Left hindlimb (tissue), 1 donor: ENCODE measurements at places on chromosomes 7 and 10.
A peak's percentile ranks its signal among the peaks of the same experiment; 100 is the strongest.

DNA sequence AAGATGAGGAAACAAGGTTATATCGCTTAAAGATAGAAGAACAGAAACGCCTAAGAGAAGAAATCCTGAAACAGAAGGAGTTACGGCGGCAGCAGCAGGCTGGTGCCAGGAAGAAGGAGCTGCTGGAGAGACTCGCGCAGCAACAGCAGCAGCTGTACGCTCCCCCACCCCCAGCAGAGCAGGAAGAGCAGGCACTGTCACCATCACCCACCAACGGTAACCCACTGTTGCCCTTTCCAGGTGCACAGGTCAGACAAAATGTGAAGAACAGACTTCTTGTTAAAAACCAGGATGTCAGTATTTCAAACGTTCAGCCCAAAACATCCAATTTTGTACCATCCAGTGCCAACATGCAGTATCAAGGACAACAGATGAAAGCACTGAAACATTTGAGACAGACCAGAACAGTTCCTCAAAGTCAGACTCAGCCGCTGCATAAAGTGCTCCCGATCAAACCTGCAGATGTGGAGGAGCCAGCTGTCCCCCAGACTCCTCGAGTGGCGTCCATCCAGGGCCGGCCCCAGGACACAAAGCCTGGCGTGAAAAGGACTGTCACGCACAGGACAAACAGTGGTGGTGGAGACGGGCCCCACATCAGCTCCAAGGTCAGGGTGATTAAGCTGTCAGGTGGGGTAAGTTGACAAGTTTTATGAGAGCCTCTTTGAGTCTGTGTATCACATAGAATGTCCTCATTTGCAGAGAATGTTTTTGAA, 67.1 kb downstream of the SHH start:
- DNase-seq = no peak

GRCh38 chr10:121927318-121927840, 452 bp downstream of the ATE1 start:
- peak; percentile 70 for DNase-seq

DNA sequence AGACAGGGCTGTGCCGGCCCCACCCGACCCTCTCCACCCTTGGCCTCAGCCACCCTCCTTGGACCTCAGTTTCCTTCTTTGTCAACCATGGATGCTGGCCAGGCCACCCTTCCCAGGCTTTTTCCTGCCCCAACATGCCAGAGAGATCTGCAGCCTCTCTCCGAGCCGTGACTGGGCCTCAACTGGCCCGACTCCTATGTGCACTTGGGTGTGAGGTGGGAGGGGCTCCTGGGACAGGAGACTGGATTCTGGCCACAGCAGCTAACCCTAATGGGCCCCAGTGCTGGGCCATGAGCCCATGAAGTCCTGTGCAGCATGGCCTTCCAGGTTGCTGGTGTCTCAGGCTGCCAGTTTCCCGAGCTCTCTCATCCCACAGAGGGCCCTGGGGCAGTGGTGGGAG, 47.7 kb upstream of the PCBD1 start:
- no peak for DNase-seq

- DNase-seq = no peak
These were observed 109.2 kb downstream of the PIP4K2A start for GRCh38 chr10:22605168-22605567.

- DNase-seq = no peak
These were observed 67.2 kb downstream of the PODXL start for GRCh38 chr7:131489196-131489595.

GRCh38 chr10:122062831-122063674, 74.1 kb downstream of the TACC2 start:
- peak; percentile 79 for DNase-seq
